NB4 (cell line): ENCODE measurements at places on chromosomes 16 and 17.
A peak's percentile ranks its signal among the peaks of the same experiment; 100 is the strongest.

DNA sequence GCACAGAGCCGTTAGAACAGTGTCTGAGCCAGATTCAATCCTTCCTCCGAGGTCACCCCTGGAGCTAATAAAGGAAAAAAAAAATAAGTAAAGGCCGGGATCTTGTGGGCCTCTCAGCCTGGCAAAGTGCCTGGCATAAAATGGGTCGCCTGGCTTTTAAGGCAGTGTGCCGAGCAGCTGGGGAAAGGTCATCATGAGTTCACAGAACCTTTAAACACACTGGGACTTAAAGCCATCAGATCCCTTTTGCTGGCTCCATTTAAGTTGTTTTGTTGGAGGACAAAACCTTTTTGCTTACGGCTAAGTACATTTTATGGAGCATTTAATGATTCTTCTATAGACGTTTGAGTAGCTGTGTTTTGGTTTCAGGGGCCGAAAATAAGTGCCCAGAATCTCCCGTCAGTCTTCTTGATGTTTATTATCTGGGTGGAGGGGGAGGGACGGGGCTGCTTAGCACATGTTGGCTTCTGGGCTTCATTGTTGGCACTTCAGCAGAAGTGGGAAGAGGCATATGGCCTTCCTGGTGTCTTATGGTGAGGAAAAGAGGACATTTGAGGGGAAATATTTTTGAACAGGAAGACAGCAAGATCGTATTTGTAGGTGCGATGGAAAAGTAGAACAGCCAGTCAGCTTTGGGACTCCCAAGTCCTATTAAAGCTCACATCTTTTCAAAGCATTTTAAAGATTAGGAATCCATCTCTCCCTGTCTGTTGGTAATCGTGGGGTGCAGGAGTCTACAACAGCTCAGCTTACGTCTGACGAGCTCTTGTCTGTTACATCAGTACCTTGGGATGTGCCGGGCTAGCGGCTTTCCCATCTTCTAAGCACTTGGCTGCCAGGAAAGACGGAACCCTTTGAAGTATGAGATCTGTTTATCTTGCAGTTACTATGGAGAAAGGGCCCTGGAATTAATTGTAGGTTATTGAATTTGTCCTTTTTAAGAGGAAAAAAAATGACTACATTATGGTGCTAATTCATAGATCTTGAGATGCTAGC is 31.1 kb downstream of the RBFOX1 start:
- DNase-seq: no peak

- no peak for DNase-seq
Observed at GRCh38 chr16:72917051-72917450, 130.9 kb downstream of the ZFHX3 start.

- DNase-seq: peak; percentile 49
Observed at GRCh38 chr17:63998050-63998720, at the start of gene PRR29. TSS of gene PRR29 (plus strand) at chr17:63998351. CDS start at chr17:63998365, 14 bp downstream.

DNA sequence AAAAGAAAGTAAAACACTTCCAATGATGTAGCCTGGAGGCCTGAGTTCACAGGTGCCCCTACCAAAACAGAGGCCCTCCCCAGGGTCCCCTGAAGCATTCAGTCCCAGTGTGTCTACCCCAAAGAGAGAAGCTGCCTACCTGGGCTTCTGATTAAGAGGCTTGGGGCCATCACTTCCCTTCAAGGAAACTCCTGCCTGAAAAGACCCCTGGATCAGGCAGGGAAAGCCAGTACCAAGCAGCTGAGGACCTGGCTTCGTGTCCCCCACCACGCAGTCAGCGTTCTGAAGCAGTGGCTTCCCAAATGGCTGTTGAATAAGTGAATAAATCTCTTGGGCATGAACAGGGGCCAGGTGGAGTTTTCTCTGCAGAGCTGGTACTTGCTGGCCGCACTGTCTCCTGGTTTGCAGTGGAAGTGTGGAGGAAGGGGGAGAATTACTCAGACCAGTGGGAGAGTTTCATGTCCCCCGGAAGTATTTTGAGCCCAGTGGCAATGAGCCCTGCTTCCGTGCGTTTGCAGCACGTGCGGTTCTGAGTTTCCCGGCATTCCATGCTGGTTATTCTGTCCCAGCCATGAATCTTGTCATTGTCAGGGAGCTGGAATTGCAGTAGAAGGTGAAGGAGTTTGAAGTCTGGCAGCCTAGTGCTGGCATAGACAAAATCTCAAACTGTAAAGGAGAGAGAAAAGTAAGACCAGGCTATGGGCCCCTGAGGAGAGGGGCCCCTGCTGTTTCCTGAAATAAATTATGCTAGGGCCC is 27.0 kb downstream of the RMI2 start:
- DNase-seq: no peak

DNA sequence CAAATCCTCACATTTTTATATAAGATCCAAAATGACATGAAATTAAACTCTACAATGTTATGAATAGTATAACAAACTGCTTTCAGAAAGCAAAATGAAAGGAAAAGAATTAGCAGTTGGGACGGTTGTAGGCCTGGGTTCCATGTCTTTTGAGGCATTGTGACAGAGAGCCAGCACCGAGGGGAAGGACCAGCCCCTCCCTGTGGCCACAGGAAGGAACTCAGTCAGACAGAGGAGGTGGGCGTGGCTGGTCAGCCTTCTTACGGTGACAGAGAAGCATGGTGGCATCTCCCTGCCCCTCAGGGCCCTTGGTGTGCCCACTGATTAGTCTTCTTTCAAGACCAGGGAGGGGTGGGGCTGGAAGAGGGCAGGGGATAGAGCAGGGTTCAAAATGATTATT is 5.7 kb downstream of the ZNF319 start:
- peak; percentile 86 for DNase-seq

DNA sequence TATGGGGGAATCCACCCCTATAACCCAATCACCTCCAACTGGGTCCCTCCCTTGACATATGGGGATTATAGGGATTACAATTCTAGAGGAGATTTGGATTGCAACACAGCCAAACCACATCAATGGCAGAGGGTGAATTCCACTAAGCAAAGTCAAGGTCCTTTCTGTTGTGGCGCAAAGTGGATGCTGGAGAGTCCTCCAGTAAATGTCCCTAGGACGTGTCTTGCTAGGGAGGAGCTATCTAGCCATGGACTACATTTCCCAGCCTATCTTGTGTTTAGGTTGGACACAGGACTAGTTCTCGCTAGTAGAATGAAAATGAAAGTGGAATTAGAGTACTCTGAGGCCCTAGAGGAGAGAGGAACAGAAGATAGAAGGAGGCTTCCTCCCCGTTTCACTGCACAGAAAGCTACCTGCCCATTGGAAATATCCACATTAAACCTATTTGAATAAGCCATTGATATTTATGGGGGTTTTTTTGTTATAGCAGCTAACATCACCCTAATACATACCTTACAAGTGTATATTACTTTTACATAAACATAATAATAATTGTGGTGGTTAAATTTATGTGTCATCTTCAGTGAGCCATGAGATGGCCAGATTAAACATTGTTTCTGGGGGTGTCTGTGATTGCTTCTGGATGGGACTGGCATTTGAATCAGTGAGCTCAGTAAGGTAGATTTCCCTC is 56.7 kb upstream of the ERCC4 start:
- DNase-seq: no peak

- peak; percentile 98 for DNase-seq
Observed at GRCh38 chr16:89115216-89115861, 21.7 kb downstream of the ACSF3 start.

GRCh38 chr17:8345951-8346665 is 6.5 kb downstream of the ODF4 start:
- no peak for DNase-seq

DNA sequence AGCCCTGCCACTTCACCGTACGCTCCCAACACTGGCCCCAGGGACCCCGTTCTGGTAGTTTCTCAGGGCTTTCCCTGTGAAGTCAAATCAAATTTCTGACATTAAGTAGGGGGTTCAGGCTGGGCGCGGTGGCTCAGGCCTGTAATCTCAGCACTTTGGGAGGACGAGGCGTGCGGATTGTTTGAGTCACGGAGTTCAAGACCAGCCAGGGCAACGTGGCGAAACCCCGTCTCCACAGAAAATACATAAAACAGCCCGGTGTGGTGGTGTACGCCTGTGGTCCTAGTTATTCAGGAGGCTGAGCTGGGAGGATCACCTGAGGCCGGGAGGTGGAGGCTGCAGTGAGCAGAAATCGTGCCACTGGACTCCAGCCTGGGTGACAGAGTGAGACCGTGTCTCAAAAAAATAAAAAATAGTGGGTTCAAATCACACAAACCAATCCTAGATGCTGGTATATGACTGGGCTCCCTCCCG is 632 bp downstream of the CYBC1 start:
- peak; percentile 33 for DNase-seq

DNA sequence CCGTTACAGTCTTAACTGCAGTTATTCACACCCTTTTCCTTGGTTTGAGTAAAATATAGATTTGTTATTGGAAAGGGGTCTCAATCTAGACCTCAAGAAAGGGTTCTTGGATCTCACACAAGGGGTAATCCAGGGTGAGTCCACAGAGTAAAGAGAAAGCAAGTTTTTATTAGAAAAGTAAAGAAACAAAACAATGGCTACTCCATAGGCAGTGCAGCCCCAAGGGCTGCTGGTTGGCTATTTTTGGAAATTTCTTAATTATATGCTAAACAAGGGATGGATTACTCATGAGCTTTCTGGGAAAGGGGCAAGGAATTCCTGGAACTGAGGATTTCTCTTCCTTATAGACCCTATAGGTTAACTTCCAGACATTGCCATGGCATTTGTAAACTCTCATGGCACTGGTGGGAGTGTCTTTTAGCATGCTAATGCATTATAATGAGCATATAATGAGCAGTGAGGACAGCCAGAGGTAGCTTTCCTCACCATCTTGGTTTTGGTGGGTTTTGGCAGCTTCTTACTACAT is 24.5 kb upstream of the MILR1 start:
- DNase-seq: no peak

- DNase-seq: peak; percentile 38
Observed at GRCh38 chr17:16975277-16975651, 3.3 kb upstream of the TNFRSF13B start.

- DNase-seq: no peak
Observed at GRCh38 chr16:85424260-85425073, 188.7 kb upstream of the GSE1 start.

GRCh38 chr17:75019146-75019545 is 6.7 kb downstream of the MRPL58 start:
- no peak for DNase-seq

DNA sequence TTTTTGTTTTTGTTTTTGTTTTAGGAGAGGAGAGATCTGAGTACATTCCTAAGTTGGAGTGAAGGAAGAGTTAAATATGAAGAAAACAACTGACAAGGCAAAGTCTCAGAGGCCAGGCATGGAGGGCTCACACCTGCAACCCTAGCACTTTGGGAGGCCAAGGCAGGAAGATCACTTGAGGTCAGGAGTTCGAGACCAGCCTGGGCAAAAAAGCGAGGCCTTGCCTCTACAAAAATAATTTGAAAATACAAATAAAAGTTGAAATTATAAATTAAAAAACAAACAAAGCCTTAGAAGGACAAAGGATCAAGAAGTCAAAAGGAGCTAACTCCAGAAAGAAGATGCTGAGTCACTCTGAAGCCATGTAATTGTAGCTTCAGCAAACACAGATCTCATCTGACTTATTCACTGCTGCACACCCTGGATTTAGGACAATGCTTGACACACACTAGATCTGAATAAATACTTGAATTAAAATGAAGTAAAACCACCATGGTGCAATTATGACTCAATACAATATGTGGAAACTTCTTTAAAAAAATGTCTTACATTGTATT is 9.1 kb downstream of the CEP20 start:
- peak; percentile 25 for DNase-seq

DNA sequence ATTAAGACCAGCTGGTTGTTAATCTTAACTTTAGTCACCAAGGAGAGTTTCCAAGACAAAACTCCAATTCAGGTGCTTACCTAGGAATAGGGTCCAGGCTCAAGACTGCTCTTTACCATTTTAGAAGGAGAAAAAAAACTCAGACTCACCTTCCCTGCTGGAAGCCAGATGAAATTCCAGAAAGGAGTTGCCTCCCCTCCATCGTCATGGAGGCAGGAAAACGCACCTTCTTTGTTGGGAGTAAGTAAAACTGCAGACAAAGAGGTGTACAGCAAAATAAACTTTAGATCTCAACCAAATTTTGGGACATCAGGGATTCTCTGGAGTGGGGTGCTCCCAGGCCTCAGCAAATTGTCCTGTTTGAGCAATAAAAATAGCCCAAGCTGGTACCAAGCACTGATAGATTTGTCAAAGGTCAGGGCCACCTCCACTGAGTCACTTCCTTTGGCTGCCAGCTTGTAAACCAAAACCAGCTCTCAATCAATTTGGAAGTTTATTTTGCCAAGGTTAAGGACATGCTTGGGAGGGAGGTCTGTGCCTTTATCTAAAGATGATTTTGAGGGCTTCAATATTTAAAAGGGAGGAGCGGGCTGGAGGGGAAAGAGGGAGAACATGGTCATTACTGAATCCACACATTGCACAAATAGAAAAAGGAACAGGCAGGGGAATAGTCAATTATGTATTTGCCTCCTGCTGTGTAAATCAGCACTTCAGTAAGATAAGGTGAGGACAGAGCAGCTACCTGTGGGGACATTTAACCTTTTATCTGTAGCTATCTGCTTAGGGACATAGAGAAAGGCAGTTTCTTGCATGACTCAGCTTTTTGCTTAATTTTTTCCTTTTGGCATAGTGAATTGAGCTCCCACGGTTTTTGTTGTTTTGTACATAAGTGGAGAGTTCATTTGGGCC is 1.5 kb upstream of the ALDH3A2 start:
- peak; percentile 64 for DNase-seq

DNA sequence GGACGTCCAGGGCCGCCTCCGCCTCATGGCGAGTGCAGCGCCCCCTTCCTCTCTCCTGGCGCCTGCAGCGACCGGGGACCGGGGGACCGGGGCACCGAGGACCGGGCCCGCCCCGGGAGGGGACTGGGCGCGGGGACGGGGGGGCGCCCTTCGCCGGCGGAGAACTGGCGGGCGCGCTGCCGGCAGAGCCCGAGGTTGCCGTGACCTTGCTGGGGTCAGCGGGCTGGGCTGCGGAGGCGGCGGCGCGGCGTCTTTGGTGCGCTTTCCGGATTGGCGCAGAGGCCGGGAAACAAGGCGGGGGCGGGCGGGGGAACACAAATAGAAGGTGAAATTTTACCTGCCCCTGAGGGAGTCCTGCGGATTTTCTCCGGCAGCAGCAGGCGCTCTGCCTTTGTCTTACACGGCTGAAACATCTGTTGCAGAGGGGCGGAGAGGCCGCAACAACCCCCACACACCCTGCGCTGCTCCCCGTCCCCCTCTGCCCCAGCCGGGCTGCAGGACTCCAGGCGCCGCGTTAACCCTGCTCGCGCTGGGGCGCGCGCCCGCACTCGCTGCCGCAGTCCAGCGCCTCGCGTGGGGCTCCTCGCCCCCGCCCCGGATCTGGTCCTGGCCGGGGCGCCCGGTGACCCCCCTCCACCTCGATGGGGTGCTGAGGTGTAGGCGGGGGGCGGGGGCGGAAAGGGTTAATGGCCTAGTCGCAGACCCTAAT is 53.5 kb downstream of the SREBF1 start:
- peak; percentile 78 for DNase-seq

- peak; percentile 60 for DNase-seq
Observed at GRCh38 chr16:14309001-14309886, 238.1 kb downstream of the MRTFB start.

- DNase-seq: no peak
Observed at GRCh38 chr16:53061256-53061655, 6.5 kb downstream of the CHD9 start.
